ENCODE measurements at places on chromosomes 1 and 21.

- peaks cover 8% of the 10 kb centered on the region for H3K27me3 ChIP-seq
- H3K4me1 ChIP-seq: no peaks in the 10 kb centered on the region
- H3K4me3 ChIP-seq: no peak overlapping the region
- H3K27ac ChIP-seq: no peak overlapping the region
- no peak for ATAC-seq
- H3K36me3 ChIP-seq: no peaks in the 10 kb centered on the region
Observed at GRCh38 chr1:31111290-31111951, 45.9 kb upstream of the PUM1 start.

- no peak overlapping the region for H3K27ac ChIP-seq
- no peaks in the 10 kb centered on the region for H3K36me3 ChIP-seq
- no peak for ATAC-seq
- no peak overlapping the region for H3K4me3 ChIP-seq
- peaks cover 37% of the 10 kb centered on the region for H3K27me3 ChIP-seq
Observed at GRCh38 chr1:38719880-38720279, 139.7 kb downstream of the RRAGC start.

GRCh38 chr1:119816407-119816806 lies 5.1 kb upstream of the REG4 start:
- no peak overlapping the region for H3K27ac ChIP-seq
- no peak for ATAC-seq
- H3K4me3 ChIP-seq: no peak overlapping the region
- no peaks in the 10 kb centered on the region for H3K36me3 ChIP-seq
- H3K27me3 ChIP-seq: peaks cover 10% of the 10 kb centered on the region

DNA sequence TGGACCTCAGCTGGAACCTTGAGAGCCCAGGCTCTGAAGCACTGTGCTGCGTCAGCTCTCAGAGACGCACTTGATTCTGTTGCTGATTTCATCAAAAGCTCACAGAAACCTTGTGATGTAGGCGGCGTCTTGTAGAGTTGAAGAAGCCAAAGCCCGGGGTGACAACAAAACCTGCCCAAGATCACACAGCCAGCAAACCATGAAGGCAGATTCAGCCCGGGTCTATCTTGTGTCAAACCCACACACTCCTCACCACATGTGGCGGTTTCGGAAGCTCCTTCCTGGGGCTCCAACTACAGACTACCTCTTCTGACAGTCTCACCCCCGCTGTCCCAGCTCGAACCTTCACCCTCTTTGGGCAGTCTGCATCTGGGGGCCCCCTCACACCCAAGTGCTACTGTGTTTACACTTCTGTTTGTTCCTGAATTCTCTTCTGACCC lies 50.4 kb downstream of the TENT5C start:
- peak; percentile 68 for ATAC-seq
- no peaks in the 10 kb centered on the region for H3K27me3 ChIP-seq
- H3K27ac ChIP-seq: peak overlapping the region; percentile 86
- H3K4me1 ChIP-seq: peaks cover 72% of the 10 kb centered on the region

GRCh38 chr1:29631836-29632805 lies 395.8 kb downstream of the PTPRU start:
- no peaks in the 10 kb centered on the region for H3K36me3 ChIP-seq
- no peaks in the 10 kb centered on the region for H3K4me1 ChIP-seq
- ATAC-seq: no peak

GRCh38 chr1:39675220-39675619 lies 3.3 kb upstream of the NT5C1A start:
- peaks cover 8% of the 10 kb centered on the region for H3K27me3 ChIP-seq
- no peak for ATAC-seq
- no peaks in the 10 kb centered on the region for H3K4me1 ChIP-seq
- H3K36me3 ChIP-seq: no peaks in the 10 kb centered on the region
- no peak overlapping the region for H3K4me3 ChIP-seq

- no peaks in the 10 kb centered on the region for H3K27me3 ChIP-seq
- no peak for ATAC-seq
- H3K4me1 ChIP-seq: no peaks in the 10 kb centered on the region
- H3K4me3 ChIP-seq: no peak overlapping the region
- H3K27ac ChIP-seq: no peak overlapping the region
Observed at GRCh38 chr1:81672766-81673165, 128.0 kb upstream of the ADGRL2 start.

GRCh38 chr1:39085174-39085573 lies 59.0 kb downstream of the NDUFS5 start:
- no peak overlapping the region for H3K4me3 ChIP-seq
- H3K27me3 ChIP-seq: peaks cover 23% of the 10 kb centered on the region
- H3K36me3 ChIP-seq: no peaks in the 10 kb centered on the region
- H3K4me1 ChIP-seq: peaks cover 6% of the 10 kb centered on the region
- no peak for ATAC-seq

DNA sequence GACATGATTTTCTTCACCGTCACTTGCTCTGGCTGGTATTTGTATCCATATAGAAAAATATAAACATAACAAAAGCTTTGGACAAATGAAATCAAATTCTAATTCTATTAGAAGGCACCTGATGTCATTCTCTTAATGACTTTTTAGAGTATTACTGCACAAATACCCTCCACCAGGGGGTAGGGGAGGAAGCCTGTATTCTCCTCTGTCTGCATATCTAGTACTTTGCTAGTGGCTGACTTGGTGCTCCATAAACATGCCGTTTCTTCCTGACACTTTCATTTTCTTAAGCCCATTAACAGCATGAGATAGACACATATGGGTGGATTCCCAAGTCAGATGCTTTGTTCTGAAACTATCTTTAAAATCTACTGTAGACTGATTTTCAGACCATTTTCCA lies 20.6 kb upstream of the KCNJ15 start:
- H3K4me1 ChIP-seq: no peaks in the 10 kb centered on the region
- no peak overlapping the region for H3K4me3 ChIP-seq
- H3K36me3 ChIP-seq: no peaks in the 10 kb centered on the region
- no peak for ATAC-seq

- H3K4me1 ChIP-seq: no peaks in the 10 kb centered on the region
- no peak overlapping the region for H3K4me3 ChIP-seq
- H3K27ac ChIP-seq: no peak overlapping the region
- H3K27me3 ChIP-seq: no peaks in the 10 kb centered on the region
- no peak for ATAC-seq
Observed at GRCh38 chr1:201675143-201675542, 136.2 kb downstream of the NAV1 start.

DNA sequence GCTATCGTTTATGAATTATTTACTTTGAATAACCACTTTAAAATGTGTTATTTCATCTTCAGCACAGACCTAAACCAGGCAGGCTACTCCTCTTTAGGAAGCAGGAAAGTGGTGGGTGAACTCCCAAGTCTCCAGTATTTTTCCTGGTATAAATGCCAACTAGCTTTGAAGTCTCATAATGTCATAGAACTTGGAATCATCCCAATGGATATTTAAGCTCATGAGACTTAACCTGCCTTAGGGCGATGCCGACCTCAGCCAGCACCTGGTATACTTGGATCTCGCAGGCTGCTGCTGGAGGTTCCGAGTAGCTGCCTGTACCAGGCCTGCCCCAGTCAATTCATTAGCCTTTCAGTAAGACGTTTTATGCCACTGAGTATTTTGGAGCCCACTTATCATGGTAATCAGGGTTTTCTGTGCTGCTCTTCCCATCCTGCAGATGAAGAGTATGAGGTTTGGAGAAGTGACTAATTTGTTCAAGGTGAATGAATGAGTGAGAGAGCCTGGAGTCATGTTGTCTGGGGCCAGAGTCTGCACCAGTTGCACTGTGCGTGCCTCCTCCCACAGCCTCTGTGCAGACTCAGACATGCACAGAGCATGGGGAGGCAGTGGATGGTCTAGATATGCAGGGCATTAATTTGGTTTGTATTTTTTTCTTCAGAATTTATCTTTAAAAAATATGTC lies 34.9 kb downstream of the VANGL1 start:
- H3K36me3 ChIP-seq: no peaks in the 10 kb centered on the region
- H3K4me1 ChIP-seq: no peaks in the 10 kb centered on the region
- H3K4me3 ChIP-seq: no peak overlapping the region
- H3K27ac ChIP-seq: no peak overlapping the region
- H3K27me3 ChIP-seq: no peaks in the 10 kb centered on the region
- ATAC-seq: no peak

DNA sequence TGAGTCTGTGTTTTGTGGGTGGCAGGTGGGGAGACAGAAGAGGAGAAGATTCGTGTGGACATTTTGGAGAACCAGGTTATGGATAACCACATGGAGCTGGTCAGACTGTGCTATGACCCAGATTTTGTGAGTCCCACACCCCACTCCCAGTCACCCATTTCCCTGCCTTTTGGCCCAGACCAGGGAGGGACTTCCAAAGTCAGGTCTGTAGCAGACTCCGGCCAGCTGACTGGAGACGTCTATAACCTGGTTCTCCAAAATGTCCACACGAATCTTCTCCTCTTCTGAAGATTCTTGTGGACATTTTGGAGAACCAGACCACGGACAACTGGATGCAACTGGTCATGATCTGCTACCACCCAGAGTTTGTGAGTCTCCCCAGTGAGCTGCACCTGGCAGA lies 1.6 kb downstream of the GSTM5 start:
- ATAC-seq: no peak
- peaks cover 24% of the 10 kb centered on the region for H3K27me3 ChIP-seq
- H3K4me1 ChIP-seq: no peaks in the 10 kb centered on the region
- H3K27ac ChIP-seq: no peak overlapping the region
- H3K4me3 ChIP-seq: no peak overlapping the region
- H3K36me3 ChIP-seq: no peaks in the 10 kb centered on the region

DNA sequence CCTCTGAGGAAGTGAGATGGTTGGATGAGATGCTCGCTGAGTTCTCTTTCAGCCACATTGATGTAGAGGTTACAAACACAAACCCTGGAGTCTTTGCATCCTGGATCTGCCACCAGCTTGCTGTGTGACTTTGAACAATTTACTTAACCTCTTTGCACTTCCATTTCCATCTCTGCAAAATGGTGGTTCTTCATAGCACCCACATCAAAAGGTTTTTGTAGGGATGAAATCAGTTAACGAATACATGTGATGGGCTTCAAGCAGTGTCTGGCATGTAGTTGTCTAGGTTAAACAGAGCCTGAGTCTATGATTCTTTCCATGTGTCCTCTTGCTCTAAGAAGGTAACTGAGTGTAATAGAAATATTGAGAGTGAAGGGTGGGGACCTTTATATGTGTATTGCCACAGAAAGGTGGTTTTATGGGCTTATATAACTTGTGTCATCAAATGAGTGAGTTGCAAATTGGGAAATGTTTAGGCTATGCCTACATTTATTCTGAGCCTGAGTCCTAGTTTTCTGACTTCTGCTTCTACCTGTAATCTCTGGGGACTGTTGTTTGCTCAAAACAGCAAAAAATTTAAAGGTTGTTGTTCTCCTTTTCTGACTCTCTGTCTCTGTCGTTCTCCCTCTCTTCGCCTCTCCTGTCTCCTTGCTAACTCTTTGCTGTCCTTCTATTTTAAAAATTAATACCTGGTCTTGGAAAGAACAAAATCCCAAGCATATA lies 27.3 kb upstream of the LRRN2 start:
- H3K27ac ChIP-seq: no peak overlapping the region
- H3K36me3 ChIP-seq: no peaks in the 10 kb centered on the region
- ATAC-seq: no peak
- H3K27me3 ChIP-seq: peaks cover 40% of the 10 kb centered on the region
